ENCODE measurements at places on chromosomes 1 and 21. TPM values are rescaled to one million over a fixed set of nuclear protein-coding genes. Genes with fewer than 3 reads are reported as not detected.

GPN2 gene
- polyA plus RNA-seq = 18.8 TPM

DAB1 gene
- polyA plus RNA-seq = 3.6 TPM

- H3K27me3 ChIP-seq = no peaks in the 10 kb centered on the region
- H3K4me3 ChIP-seq = no peak overlapping the region
- no peak for DNase-seq
- H3K36me3 ChIP-seq = no peaks in the 10 kb centered on the region
- no peak overlapping the region for H3K27ac ChIP-seq
Observed at GRCh38 chr1:214458541-214458940, 92.9 kb downstream of the PTPN14 start.

- H3K4me1 ChIP-seq = peaks cover 2% of the 10 kb centered on the region
- no peak overlapping the region for H3K27ac ChIP-seq
- H3K27me3 ChIP-seq = no peaks in the 10 kb centered on the region
- no peak overlapping the region for H3K4me3 ChIP-seq
- no peaks in the 10 kb centered on the region for H3K36me3 ChIP-seq
Observed at GRCh38 chr1:109432336-109432735, 6.1 kb upstream of the PSMA5 start.

DNA sequence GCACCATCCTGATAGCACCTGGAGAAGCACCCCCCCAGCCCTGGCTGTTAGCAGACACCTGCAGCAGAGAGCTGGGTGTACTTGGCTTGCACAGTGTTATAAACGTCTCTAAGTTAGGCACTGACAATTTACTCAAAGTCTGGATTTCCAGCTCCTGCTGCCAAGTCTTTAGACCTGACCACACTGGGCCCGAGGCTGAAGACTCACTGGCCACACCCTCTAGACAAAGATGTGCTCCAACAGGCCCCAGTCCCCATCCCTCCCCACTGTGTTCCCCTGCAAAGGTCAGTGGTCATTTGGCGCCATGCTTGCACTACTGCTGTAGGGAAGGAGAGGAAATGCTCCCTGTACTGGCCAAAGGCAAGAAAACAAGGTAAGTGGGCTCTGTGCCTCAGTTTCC, 31.1 kb downstream of the PADI6 start:
- H3K4me1 ChIP-seq = no peaks in the 10 kb centered on the region
- DNase-seq = no peak
- H3K4me3 ChIP-seq = no peak overlapping the region
- H3K36me3 ChIP-seq = peaks cover 3% of the 10 kb centered on the region
- no peak overlapping the region for H3K27ac ChIP-seq

OR6P1 gene
- polyA plus RNA-seq = not detected

NOS1AP gene
- polyA plus RNA-seq = not detected

DNA sequence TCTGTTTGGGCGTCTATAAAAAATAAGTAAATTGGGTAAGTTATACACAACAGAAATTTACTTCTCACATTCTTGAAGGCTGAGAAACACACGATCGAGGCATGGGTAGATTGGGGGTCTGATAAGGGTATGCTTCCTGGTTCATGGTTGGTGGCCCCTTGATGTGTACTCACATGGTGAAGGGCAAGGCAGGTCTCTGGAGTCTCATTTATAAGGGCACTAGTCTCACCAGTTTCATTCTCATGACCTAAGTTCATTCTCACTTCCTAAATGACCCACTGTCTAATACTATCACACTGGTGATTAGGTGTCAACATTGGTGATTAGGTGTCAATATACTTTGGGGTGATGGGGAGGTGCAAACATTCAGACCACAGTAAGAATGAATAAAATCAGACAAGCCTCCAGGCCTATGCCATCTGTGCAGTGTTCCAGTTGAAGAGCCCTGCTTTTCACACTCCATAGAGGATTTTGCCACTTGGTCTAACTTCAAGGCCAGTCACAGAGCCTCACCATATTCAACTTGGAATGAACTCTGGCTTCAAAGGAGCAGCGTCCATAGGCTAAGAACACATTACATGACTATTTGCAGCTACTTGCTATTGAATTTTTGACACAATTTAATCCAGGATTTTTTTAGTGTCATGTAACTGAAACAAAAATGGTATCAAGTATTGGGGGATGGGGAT, 2.5 kb upstream of the GBP4 start:
- H3K4me3 ChIP-seq = peak overlapping the region; percentile 27
- peaks cover 34% of the 10 kb centered on the region for H3K4me1 ChIP-seq
- H3K36me3 ChIP-seq = no peaks in the 10 kb centered on the region
- H3K27me3 ChIP-seq = no peaks in the 10 kb centered on the region
- DNase-seq = no peak
- H3K27ac ChIP-seq = peak overlapping the region; percentile 85

ZBED6 gene
- 0.29 TPM for polyA plus RNA-seq

DNA sequence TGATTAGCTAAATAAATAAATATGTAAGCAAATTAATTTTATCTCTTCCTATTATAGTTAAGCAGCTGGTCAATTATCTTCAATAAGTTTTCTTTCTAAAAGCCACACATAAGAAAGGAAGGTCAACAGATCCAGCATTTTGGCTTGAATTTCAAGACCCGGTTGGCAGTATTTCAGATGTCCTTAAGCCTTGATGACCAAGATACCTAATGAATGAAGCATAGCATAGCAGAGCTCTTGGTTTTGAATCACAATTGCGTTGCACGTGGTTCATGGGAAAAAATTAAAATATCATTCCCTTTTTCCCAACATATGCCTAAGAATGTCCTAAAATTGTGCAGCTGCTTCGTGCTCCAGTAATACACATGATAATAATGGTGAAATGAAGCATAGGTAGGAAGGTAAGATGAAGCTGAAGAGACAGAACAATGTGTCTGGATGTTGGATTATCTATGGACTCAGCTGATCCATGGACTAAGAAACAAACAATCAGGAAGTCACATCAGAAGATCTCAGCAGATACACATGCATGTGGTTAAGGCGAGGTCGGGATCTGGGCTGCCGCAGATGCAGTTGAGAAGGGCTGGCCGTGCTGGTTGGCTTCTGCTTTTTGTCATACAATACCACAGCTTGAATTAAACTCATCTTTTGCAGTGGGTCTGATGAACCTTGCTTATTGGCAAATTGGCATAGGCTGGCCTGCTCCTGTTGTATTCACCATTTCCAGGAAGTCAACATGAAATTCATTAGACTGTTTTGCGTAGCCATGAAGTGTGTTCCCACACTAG, 284.9 kb upstream of the RUNX1 start:
- H3K27ac ChIP-seq = no peak overlapping the region
- H3K4me3 ChIP-seq = no peak overlapping the region
- H3K36me3 ChIP-seq = no peaks in the 10 kb centered on the region
- H3K4me1 ChIP-seq = no peaks in the 10 kb centered on the region
- DNase-seq = no peak

- H3K27ac ChIP-seq = no peak overlapping the region
- no peaks in the 10 kb centered on the region for H3K36me3 ChIP-seq
- H3K4me1 ChIP-seq = no peaks in the 10 kb centered on the region
- DNase-seq = no peak
Observed at GRCh38 chr1:203463469-203464062, 12.0 kb upstream of the PRELP start.

DNA sequence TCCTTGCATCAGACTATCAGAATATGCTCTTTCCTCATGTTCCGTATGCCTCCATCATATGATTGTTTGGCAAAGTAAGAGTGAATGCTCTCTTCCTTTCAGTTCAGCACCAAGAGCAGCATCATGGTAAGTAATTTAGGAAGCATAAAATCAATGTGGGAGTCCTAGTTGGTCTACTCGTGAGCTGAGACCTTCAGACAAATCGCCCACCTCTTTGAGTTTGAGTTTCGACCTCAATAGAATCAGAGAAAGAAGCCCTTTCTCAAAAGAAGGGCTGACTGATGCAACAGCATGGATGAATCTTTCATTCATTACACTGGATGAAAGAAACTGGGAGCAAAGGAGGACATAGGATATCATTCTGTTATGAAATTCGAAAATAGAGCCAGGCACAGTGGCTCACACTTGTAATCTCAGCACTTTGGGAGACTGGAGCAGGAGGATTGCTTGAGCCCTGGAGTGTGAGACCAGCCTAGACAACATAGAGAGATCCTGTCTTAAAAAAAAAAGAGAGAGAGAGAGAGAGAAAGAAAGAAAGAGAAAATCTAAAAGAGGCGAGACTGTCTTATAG, 112.5 kb downstream of the ZC3H11B start:
- H3K4me3 ChIP-seq = no peak overlapping the region
- H3K27me3 ChIP-seq = no peaks in the 10 kb centered on the region
- H3K36me3 ChIP-seq = no peaks in the 10 kb centered on the region
- no peak for DNase-seq

GRCh38 chr1:180521474-180522212, 19.3 kb upstream of the ACBD6 start:
- no peaks in the 10 kb centered on the region for H3K4me1 ChIP-seq
- H3K4me3 ChIP-seq = no peak overlapping the region
- no peaks in the 10 kb centered on the region for H3K36me3 ChIP-seq
- DNase-seq = no peak
- no peak overlapping the region for H3K27ac ChIP-seq

OR6N1 gene
- not detected for polyA plus RNA-seq

DNA sequence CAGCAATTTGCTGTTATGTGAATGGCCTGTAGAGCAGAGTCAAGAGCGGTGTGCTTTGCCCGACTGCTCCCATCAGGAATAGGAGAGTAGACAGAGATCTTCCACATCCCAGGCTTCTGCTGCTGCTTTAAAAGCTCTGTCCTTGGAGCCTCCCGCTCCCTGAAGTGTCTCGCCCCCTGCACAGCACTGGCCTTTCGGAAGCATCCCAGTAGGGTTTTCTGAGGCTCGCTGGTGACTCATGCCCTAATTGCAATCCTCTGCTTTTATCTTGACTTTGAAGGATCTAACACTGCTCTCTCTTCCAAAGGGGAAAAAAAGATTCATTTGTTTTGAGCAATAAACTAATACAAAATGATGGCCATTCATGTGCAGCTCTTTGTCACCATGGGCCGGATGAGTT, 13.3 kb upstream of the CD101 start:
- H3K27ac ChIP-seq = no peak overlapping the region
- H3K4me1 ChIP-seq = peaks cover 36% of the 10 kb centered on the region
- H3K27me3 ChIP-seq = no peaks in the 10 kb centered on the region
- no peaks in the 10 kb centered on the region for H3K36me3 ChIP-seq
- no peak overlapping the region for H3K4me3 ChIP-seq

FNDC10 gene
- 0.72 TPM for polyA plus RNA-seq

GRCh38 chr1:211683396-211684297, 8.2 kb upstream of the NEK2 start:
- peaks cover 27% of the 10 kb centered on the region for H3K4me1 ChIP-seq
- no peaks in the 10 kb centered on the region for H3K27me3 ChIP-seq

DNA sequence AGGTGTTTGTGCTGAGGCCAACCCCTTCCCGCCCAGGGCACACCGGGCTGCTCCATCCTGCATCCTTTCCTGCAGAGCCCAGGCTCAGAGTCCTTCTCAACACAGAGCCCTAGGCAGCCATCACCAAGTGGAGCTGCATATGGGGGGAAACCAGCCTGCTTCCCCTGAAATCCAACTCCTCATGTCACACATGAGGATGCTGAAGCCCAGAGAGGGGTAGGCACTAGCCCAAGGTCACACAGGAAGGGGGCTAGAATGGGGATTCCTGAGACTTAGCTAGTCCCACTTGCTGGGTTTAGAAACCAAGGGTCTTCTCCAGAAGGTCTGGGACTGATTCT, 5.5 kb upstream of the TNFRSF1B start:
- no peaks in the 10 kb centered on the region for H3K36me3 ChIP-seq
- no peaks in the 10 kb centered on the region for H3K27me3 ChIP-seq
- H3K4me3 ChIP-seq = no peak overlapping the region
- peak overlapping the region; percentile 65 for H3K27ac ChIP-seq
- no peak for DNase-seq

FLG2 gene
- not detected for polyA plus RNA-seq

DNA sequence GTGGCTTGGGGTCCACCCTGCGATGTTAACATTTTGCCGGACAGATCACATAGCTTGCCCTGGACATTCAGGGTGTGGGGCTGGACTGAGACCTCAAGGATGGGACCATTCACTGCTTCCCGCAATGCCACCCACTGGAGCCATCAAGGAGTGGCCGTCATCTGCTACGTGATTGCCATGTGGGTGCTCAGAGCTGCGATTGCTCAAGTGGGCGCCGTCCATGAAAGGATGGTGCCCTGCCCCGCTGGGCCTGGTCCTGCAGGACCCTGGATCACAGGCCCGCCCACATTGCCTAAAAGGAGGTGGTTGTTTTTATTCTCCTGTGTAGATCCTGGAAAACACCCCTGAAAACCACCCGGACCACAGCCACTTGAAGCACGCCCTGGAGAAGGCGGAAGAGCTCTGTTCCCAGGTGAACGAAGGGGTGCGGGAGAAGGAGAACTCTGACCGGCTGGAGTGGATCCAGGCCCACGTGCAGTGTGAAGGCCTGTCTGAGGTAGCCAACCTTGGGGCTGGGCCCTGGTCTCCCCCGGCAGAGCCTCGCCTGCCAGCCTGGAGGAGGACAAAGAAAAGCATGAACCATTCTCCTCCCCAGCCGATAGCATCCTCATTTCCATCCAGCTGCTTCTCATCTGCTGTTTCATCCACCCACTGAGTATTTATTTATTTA, 40.4 kb downstream of the ATP5PO start:
- no peak for DNase-seq
- no peaks in the 10 kb centered on the region for H3K27me3 ChIP-seq
- no peaks in the 10 kb centered on the region for H3K4me1 ChIP-seq
- no peak overlapping the region for H3K4me3 ChIP-seq
- H3K27ac ChIP-seq = no peak overlapping the region

DNA sequence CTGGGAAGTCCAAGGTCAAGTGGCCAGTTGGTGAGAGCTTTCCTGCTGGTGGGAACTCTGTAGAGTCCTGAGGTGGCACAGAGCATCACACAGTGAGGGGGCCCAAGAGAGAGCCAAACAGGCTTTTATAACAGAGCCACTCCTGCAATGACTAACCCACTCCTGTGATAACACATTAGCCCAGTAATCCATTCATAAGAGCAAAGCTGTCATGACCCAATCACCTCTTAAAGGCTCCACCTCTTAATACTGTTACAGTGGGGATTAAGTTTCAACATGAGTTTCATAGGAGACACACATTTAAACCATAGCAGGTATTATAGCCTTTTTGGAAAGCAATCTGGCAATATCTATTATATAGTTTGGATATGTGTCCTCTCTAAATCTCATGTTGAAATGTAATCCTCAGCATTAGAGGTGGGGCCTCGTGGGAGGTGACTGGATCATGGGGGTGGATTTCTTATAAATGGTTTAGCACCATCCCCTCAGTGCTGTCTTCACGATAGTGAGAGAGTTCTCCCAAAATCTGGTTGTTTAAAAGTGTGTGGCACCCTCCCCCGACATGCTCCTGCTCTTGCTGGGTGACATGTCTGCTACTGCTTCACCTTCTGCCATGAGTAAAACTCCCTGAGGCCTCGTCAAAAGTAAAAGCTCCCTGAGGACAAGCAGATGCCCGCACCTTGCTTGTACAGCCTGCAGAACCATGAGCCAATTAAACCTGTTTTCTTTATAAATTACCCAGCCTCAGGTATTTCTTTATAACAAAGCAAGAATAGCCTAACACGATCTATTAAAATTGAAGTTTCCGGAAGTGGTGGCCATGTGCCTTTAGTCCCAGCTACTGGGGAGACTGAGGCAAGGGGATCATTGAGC, 64.5 kb downstream of the CD58 start:
- DNase-seq = no peak
- H3K4me3 ChIP-seq = no peak overlapping the region
- no peaks in the 10 kb centered on the region for H3K27me3 ChIP-seq

GRCh38 chr1:224493269-224493668, 58.7 kb upstream of the WDR26 start:
- H3K4me3 ChIP-seq = no peak overlapping the region
- peaks cover 10% of the 10 kb centered on the region for H3K4me1 ChIP-seq
- no peak for DNase-seq
- H3K27me3 ChIP-seq = no peaks in the 10 kb centered on the region
- no peaks in the 10 kb centered on the region for H3K36me3 ChIP-seq
- no peak overlapping the region for H3K27ac ChIP-seq

GRCh38 chr21:37658121-37658816, 258.0 kb downstream of the KCNJ6 start:
- H3K4me1 ChIP-seq = no peaks in the 10 kb centered on the region
- no peak overlapping the region for H3K27ac ChIP-seq
- H3K27me3 ChIP-seq = no peaks in the 10 kb centered on the region

Measured in CD4-positive, alpha-beta memory T cell (primary cell).